ENCODE measurements at places on chromosomes 5 and 9.

GRCh38 chr5:125609011-125609410, 814.2 kb upstream of the GRAMD2B start:
- DNase-seq, result no peak

DNA sequence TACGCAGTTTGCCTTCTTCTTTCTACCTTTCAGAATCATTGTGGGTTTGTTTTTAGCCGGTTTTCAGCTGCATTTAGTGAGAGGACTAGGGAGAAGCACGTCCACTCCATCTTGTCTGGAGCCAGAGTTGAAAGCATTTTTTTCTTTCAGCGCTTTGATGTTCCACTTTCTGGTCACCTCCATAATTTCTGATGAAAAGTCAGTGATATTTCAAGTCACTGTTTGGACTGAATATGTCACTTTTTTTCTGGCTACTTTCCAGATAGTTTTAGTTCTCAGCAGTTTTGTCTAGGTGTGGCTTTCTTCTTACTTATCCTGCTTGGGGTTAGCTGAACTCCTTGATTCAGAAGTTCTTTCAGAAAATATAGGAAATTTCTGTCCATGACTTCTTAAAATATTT, 123.9 kb upstream of the IER5L start:
- DNase-seq, result no peak

DNA sequence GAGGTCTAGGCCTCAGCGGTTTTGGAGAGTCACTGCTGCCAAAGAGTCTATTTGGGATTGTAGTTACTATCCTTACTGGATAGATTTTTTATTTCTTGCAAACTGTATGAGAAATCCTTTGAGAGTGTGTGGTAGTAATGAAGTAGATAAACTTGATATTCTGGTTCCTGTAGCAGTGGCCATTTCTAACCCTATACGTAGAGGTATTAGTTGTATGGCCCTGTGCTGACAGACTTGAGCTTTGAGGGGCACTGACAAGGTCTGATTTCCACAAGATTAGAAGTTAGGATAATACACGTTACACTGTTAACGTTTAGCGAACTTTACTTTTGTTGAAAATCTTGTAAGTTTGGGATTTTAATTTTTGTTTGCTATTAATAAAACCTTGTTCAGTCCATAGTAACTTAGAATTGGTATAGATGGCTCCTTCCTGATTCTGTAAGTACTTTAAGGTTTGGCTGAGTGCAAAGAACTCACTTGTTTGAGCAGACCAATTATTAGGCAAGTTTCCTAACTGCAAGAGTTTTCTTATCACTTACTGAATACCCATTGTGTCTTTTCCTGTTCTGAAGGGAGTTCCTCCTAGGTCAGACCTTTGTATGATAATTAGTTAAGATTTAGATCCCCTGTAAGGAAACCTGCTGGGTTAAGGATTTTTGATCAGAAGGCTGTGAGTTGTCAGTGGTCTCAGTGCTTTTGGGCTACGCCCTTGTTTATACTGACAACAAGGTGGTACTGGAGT, 31.4 kb downstream of the GCNT1 start:
- DNase-seq, result no peak

DNA sequence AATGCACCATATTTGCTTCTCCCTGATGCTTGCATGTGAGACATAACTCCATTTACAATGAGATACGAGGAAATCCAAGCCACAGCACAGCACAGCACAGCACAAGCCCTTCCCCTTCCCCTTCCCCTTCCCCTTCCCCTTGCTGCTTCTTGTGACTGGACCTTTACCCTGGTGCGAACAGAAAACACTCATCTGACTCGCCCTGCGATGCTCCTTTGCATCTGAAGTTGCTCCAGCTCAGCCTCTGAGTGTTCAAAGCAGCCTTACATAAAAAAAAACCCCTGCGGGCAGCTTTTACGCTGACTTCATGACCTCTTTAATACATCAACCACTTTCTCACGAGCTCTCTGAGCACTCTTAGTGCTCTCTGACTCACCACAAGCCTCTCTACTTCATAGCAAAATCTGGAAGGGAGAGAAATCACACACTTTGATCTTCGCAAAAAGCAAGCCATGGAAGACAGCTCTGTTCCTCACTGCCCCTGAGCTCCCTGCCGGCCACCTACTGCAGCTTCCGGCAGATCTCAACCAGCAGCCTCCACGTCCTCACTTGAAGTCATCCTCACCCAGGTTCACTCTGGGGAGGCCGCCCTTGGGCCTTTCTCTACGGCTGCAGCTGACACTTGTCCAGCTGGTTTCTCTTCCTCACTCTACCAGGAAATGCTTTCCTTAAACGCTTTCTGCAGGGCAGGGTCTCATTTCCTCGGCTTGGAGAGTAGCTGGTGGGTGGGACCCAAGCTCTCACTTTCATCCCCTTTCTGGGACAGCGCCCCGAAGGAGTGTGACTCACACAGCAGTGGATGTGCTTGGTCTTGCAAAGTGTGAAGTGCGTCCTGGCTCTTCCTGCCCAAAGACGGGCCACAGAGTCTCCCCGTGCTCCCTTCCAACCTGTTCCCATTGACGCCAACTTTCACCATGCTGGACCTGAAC, 5.3 kb downstream of the SLC34A1 start:
- no peak for DNase-seq

DNA sequence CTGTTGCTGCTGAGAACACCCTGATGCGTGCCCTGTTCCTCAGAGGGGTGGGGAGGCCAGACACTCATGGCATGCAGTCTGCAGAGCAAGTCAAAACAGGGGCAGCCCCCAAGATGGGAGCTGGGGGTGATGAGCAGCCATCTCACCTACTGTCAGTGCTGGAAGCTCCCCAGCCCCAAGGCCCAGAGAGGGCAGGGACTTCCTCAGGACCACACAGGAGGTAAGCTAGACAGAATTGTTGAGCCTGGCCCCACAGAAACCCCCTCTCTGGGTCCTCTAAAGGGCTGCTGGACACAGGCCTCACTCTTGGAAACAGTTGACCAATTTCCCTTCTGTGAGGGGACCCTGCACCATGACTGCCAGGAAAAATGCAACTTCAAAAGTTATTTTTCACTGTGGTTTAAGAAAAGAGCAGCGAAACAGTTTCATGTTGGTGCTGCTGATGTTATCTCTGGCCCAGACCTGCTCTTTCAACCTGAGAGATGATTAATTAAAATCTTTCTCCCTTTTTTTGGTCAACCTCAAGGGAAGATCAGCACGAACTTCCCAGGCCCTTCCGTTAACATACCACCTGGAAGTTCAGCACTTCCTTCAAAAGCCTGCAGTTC, 9.6 kb downstream of the CSF2 start:
- DNase-seq, result no peak

Data from thymus (tissue), 14 donors.